ENCODE measurements at places on chromosomes 12 and 14.

GRCh38 chr12:44876544-44877410 lies 662 bp upstream of the NELL2 start:
- DNase-seq: peak; percentile 36

GRCh38 chr12:56565510-56566101 lies 44.0 kb downstream of the RBMS2 start:
- DNase-seq: peak; percentile 13

DNA sequence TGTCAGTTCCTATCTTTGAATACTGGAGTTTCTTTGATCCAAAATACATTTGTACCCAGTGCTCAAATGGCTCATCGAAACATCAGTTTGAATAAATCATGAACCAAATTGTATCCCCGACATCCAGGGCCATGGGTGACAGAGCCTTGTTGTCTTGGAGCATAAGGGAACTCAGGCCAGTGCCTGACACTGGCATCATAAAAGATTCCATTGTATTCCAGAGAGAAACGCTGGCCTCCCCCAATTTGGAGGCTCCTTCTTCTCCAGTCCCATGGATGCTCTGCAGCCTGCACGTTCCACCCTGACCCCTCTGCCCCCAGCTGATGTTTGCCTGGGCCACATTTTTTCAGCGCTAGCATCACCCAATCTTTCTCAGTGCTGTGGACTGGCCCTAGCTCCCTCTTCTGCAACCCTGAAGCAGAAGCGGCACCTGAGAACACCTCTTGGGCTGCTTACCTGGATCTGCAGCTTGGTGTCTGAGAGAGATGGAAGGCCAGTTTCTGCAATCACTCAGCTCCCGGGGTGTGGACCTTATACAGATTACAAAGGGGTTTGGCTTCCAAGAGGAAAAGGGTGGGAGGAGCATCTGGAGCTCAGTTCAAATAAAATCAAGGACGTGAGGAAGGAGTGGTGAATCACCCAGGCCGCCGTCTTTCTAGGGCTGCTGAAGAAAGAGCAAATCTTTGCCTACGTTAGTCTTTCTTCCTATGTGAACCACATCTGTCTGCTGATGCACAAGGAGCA lies at the start of gene RNASE1:
Gene RNASE1 (minus strand): TSS at position 504 of the 744 bp plus-strand sequence. CDS start 776 bp downstream, outside the sequence.
- no peak for DNase-seq

DNA sequence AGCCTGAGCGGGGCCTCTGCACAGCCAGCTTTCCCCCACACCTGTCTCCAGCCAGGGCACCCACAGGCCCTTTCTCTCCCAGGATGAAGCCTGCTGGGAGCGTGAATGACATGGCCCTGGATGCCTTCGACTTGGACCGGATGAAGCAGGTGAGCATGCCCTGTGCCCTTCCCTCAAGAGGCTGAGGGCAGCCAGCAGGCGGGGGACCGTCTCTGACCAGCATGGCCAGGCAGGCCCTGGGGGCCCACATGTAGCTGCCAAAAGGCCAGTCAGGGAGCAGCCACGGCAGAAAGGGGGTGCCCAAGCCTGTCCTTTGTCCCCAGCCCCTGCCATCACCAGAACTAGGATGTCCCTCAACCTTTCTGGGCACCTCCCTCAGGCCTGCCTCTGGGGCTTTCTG lies 18.3 kb downstream of the DEGS2 start:
- no peak for DNase-seq

GRCh38 chr12:112527082-112527481 lies 108.3 kb downstream of the PTPN11 start:
- no peak for DNase-seq

DNA sequence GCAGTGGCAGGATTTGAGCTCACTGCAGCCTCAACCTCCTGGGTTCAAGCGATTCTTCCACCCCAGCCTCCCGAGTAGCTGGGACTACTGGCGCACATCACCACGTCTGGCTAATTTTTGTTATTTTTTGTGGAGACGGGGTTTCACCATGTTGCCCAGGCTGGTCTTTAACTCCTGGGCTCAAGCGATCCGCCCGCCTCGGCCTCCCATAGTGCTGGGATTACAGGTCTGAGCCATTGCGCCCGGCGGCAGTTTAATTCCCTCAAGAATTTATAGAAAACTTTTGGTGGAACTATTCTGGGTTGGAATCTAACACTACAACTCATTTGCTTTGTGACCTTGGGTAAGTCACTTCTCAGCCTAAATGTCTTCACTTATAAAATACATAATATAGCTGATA lies 1.8 kb upstream of the SP1 start:
- DNase-seq: no peak

- DNase-seq: no peak
Observed at GRCh38 chr14:83913476-83913875, 1616.5 kb upstream of the FLRT2 start.

DNA sequence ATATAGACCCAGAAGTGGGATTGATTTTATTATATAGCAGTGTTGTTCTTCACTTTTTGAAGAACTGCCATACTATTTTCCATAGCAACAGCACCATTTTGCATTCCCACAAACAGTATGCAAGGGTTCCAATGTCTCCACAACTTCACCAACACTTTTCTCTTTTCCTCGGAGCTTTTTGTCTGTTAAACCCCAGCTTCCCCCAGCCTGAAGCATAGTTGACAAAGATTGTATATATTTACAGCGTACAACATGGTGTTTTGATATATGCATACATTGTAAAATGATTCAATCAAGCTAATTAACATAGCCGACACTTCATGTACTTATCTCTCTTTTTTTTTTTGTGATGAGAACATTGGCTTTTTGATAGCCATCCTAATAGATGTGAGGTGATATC lies 357.1 kb downstream of the APAF1 start:
- no peak for DNase-seq

DNA sequence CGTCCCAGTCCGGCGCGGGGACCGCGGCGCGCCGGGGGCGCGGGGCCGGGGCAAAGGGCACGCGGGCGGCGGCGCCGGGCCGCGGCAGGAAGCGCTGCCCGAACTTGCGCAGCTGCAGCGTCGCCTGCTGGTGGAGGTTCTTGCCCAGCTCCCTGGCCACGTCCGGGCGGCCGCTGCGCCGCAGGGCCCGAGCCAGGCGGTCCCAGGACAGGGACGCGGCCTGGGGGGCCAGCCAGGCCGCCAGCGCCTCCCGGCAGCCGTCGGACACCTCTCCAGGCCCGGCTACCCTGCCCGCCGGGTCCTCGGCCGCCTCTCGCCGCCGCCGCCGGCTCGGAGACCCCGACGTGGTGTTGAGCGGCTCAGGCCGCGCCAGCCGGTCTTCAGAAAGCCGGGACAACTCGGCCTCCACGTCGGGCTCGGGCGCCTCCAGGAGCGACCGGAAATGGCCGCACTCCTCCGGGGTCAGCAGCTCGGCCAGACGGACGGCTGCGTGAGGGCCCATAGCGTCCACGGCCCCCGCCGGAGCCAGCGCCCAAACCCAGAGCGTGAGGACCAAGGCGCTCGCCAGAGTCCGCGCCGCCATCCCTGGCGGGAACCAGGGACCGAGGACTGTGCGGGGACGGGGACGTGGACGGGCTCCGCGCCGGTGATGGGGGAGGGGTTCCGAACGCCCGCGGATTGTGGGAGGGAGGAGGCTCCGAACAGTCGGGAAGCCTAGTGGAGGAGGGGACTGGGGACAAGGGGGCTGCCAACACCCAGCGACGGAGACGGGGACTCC lies 34.0 kb downstream of the FIGNL2 start:
- peak; percentile 70 for DNase-seq

- no peak for DNase-seq
Observed at GRCh38 chr12:12214635-12215131, 52.2 kb downstream of the LRP6 start.

- no peak for DNase-seq
Observed at GRCh38 chr12:117583677-117584225, 222.3 kb upstream of the NOS1 start.

- DNase-seq: no peak
Observed at GRCh38 chr14:60349663-60350365, 100.8 kb downstream of the PPM1A start.

GRCh38 chr14:22026527-22026926 lies 352.9 kb upstream of the OR4E1 start:
- DNase-seq: no peak

DNA sequence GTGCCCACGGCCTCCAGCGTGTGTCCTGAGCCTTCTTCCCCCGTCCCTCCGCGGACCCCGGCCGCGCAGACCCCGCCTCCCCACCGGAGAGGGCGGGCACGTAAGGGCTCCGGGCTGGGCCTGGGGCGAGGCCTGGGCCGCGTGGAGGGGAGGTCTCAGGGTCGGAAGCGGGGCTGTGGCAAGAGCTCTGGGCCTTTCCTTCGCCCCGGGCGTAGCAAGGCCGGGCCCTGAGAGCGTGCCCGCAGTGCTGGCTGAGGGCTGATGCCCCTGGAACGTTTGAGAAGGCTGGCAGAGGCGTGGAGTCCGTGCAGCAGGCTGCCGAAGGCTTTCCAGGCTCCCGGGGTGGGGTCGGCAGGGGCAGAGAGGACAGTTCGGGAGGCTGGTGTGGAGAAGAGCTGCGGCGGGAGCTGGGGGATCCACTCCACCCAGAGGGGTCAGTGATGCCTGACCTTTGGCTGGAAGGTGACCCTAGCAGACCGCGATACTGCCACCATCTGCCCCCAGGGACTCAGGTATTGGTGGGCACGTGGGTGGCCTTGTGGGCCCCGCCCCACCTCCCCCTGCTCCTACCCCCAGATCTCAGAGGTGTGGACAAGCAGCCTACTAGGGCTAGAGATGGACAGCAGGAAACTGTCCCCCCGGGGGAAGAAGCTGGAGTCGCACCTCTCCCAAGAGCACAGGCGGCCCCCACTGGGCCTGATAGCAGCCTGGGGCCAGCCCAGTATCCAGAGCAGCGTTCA lies 558 bp downstream of the TEX22 start:
- DNase-seq: no peak

DNA sequence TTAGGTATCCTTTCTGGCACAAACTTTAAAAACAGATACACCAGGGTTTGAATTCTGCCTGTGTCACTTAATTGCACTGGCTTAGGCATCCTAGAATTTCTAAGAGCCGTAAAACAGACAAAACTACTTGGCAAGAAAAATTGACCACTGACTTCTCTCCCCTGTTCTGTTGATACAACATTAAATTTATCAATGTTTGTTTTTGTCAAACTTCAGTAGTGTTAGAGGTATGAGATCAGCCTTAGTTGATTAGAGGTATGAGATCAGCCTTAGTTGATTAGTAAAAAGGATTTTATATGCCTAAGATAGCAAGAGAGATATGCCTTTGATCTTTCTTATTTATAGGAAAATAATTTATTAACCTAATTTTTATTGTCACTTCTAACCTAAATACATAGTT lies 283.2 kb downstream of the FBXL14 start:
- DNase-seq: no peak

GRCh38 chr12:82504409-82504808 lies 146.1 kb downstream of the METTL25 start:
- no peak for DNase-seq

DNA sequence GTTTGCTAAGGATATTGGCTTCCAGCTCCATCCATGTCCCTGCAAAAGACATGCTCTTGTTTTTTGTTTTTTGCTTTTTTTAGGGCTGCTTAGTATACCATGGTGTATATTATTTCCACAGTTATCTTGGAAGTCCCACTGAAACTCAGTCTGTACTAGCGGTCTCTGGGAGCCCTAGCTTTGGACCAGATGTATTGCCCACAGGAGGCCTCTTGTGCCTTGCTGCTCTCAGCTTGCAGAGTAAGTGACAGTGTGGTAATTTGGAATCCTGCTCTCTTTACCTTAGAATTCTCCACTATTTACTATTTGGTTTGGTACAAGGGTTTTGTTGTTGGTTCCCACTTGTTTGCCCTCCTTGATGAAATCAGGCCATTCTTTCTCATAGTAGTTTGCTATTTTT lies 1022.9 kb downstream of the LRFN5 start:
- no peak for DNase-seq

DNA sequence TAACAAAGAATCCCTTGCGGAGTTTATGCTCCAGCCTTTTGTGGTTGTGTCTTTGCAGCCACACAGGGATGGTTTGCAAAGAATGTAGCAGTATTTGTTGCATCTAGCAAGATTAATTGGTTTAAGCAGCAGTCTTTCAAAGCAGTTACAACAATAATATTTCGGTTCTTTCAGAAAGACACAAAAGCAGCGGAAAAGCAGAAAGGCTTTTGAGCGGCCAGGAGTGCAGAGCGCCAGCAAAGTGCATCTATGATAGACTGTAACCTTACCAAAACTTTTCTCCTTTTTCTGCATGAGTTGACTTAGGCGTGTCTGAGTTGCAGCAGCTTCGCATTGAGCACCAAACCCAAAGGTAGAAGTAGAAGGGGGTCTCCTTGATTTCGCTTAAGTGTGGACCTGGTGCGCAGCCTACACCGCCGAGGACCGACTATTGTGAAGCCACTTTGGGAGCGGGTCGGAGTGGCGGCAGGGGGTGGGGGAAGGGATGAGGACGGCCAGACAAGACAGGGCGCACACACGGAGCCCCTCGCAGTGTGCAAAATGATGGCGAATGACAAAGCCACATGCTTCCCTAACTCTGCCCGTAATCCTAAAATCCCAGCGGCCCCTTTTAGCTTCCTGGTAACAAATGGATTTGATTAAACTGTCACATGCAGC lies 1.2 kb downstream of the LMO3 start:
- no peak for DNase-seq

DNA sequence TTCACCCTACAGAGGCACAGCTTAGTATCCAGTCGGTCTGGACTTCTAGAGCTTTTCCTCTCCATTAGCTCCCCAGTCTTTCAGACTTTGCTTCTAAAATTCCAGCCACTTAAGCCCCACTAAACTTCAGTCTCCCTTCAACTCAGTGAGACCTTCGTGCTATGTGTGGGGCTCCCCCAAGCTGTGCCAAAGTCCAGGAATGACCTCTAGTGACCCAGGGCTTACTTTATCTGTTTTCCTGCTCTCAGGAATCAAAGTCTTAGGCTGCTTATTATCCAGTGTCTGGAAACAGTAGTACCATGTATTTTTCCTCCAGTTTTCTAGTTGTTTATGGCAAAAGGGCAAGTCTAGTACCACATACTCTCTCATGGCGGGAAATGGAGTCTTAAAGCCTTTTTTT lies 77.8 kb downstream of the IFT43 start:
- DNase-seq: no peak

GRCh38 chr12:124921200-124922031 lies 7.0 kb upstream of the UBC start:
- DNase-seq: peak; percentile 79

- DNase-seq: no peak
Observed at GRCh38 chr12:120581998-120582397, 796 bp upstream of the POP5 start.

- no peak for DNase-seq
Observed at GRCh38 chr14:96790706-96791105, 6.5 kb upstream of the VRK1 start.

Measured in activated T-cell treated with anti-CD3 and anti-CD28 coated beads for 48 hours (primary cell).